Naive thymus-derived CD8-positive, alpha-beta T cell (primary cell): ENCODE measurements at places on chromosomes 12 and 14. TPM values are rescaled to one million over a fixed set of nuclear protein-coding genes. Genes with fewer than 3 reads are reported as not detected.

Gene PTGES3
- 236 TPM for polyA plus RNA-seq

Gene PRDM4
- polyA plus RNA-seq: 19.1 TPM

Gene HSPB8
- polyA plus RNA-seq: not detected

Gene DAO
- not detected for polyA plus RNA-seq

Gene SERPINA10
- not detected for polyA plus RNA-seq

Gene DPF3
- polyA plus RNA-seq: 0.38 TPM

Gene KRT83
- polyA plus RNA-seq: not detected

Gene SLC11A2
- 17.2 TPM for polyA plus RNA-seq

Gene KRAS
- polyA plus RNA-seq: 59.5 TPM

Gene MYH6
- polyA plus RNA-seq: not detected

Gene TESPA1
- 83.1 TPM for polyA plus RNA-seq

Gene KIF26A
- not detected for polyA plus RNA-seq

Gene FBXO34
- polyA plus RNA-seq: 16.8 TPM

Gene CD4
- 1.3 TPM for polyA plus RNA-seq

Gene FSCB
- polyA plus RNA-seq: not detected

Gene AICDA
- polyA plus RNA-seq: not detected

Gene RNF212B
- polyA plus RNA-seq: not detected

Gene HOXC12
- not detected for polyA plus RNA-seq

Gene SOAT2
- 0.77 TPM for polyA plus RNA-seq

Gene PKP2
- polyA plus RNA-seq: not detected

Gene KLRD1
- 271 TPM for polyA plus RNA-seq

Gene KRT82
- not detected for polyA plus RNA-seq

Gene GNG2
- polyA plus RNA-seq: 115 TPM

Gene OAS3
- polyA plus RNA-seq: 16.8 TPM

Gene MIP
- not detected for polyA plus RNA-seq

Gene KRT72
- 0.12 TPM for polyA plus RNA-seq

Gene CLEC12A
- polyA plus RNA-seq: 0.15 TPM

Gene KLRK1
- polyA plus RNA-seq: 619 TPM

Gene RHOF
- 80.1 TPM for polyA plus RNA-seq

Gene PRKD1
- not detected for polyA plus RNA-seq

Gene AQP5
- not detected for polyA plus RNA-seq

Gene C12orf54
- polyA plus RNA-seq: not detected

Gene DPPA3
- not detected for polyA plus RNA-seq

Gene DCN
- polyA plus RNA-seq: not detected

Gene PRB2
- polyA plus RNA-seq: not detected
